ENCODE measurements at places on chromosomes 7 and 10. TPM values are rescaled to one million over a fixed set of nuclear protein-coding genes. Genes with fewer than 3 reads are reported as not detected.

Gene SEMA4G
- 1.9 TPM for total RNA-seq

Gene NKX1-2
- total RNA-seq = not detected

Gene PRRT4
- not detected for total RNA-seq

Gene TRPV6
- total RNA-seq = not detected

Gene TMEM270
- not detected for total RNA-seq

Gene GNGT1
- total RNA-seq = not detected

Gene SLC13A1
- not detected for total RNA-seq

Gene C10orf53
- total RNA-seq = not detected

Gene KIAA1217
- 10.9 TPM for total RNA-seq

Gene AGR3
- not detected for total RNA-seq

Gene DDC
- not detected for total RNA-seq

Gene MOGAT3
- total RNA-seq = not detected

Gene CNNM1
- 0.10 TPM for total RNA-seq

Gene TLL2
- total RNA-seq = not detected

Gene ICA1
- total RNA-seq = 52.3 TPM

Gene ZNF239
- 2.6 TPM for total RNA-seq

Data from vein endothelial cell (primary cell).